ENCODE measurements at places on chromosomes 12 and 14.

- no peak for DNase-seq
These were observed 584 bp upstream of the NEDD1 start for GRCh38 chr12:96906498-96906848.

DNA sequence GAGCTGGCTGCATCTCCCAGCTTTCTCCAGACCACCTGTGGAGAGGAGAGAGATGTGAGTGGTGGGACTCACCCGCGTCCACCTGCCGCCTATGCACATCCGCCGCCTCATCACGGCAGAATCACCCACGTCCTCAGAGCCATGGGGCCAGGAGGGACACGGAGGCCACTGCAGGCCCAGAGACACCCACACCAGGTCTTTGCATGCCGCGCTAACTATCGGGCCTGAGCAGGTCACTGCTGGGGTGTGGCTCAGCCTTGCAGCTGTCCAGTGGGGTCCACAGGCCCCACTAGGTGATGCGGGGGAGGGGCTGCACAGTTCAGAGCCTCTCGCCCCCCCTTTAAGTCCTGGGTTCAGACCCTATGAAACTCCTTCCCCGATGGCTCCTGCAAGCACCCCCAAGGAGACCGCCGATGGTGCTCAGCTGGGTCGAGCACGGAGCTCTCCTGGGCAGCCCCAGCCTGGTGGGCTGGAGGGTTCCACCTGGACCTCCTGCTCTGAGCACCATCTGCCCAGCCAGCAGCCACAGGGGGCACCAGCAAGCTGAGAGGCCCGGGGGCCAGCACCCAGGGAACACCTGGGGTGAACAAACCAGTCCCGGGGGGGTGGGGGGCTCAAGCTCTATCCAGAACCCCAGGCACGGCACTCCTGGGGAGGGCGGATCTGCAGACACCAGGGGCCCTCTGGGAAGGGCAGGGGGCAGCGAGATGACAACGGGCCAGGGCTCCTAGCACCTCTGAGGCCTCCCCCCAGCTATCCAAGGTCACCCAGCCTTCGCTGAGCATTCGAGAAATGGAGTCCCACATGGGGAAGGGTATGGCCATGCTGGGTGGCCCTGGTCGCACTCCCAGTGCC, 34.3 kb downstream of the CCNK start:
- no peak for DNase-seq

DNA sequence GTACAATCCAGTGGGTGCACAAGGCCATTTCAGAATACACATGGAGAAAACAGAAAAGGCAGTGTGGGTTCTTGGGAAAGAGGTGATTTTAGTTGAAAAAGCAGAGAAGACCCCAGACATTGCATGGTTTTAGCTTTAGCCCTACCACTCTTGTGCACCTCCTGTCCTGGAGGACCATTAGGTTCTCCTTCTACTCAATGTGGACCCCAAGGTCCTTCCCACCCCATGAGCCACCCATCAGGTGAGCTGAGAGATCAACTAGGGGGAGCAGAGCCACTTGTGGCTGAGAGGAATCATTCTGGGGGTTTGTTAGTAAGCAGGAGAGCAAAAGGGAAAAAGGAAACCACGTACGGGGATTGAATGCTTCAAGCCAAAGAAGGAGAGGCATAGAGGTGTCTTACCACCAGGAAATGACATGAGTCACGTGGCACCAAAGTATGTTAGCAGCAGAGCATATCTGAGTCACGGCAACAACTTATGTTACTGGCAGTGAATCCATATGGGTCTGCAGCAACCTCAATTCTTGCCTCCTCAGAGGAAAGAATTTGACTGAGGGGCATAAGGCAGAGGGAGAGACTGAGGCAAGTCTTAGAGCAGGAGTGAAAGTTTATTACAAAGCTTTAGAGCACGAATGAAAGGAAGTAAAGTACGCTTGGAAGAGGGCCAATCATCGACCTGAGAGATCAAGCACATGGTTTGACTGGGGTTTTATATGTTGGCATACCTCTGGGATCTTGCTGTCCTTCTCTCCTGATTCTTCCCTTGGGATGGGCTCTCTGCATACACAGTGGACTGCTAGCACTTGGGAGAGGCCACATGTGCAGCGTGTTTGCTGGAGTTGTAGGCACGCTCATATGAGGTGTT, 73.9 kb downstream of the HSD17B6 start:
- DNase-seq: no peak

DNA sequence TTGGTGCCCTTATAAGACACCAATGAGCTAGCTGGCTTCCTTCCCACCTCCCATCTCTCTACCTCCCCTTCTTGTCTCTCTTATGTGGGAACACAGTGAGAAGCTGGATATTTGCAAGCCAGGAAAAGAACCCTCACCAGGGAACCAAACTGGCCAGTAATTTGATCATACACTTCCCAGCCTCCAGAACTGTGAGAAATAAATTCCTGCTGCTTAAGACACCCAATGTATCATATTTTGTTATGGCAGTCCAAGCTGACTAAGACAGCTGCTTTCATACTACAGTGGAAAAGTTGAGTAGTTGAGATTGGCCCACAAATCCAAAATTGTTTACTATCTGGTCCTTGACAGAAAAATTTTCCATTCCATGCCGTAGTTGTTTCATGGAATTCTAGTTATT, 269.0 kb downstream of the KCNH5 start:
- DNase-seq: no peak

DNA sequence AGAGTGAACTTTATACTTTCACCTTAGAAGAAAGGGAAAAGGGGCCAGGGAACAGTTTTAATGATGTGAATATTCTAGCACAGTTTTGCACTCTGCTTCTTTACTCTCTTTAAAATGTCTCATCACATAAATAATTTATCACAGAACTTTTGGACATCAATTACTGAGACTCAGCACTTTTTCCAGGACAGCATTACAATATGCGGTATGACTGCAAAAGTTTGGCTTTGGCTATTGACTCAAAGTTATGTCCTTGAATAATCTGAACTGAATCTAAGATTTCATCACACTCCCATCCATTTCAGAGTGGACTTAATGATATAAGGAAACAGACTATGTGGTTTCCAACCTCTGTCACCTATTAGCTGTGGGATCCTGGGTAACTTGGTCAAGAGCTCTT, 11.7 kb downstream of the CCER1 start:
- no peak for DNase-seq

- DNase-seq: no peak
These were observed 328.9 kb upstream of the PRICKLE1 start for GRCh38 chr12:42918443-42918842.
